ENCODE measurements at places on chromosomes 6 and 20.

DNA sequence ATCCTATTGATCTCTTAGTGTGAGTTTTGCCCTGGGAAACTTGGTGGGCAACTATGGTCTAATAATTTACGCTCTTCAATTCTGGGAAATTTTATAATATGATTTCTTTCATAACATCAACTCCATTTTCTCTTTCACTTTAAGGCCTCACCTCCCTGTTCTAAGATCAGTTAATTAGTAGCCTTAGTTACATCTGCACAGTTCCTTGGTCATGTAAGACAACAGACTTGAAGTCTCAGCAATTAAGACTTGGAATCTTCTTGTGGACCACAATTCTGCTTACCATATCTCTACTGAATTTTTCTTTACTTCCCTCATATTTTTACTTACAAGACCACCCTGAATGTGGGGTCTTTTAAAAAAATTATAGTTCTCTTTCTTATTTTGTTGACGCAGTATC, 8.7 kb downstream of the ENPP3 start:
- DNase-seq, result no peak
- no peak overlapping the region for H3K27ac ChIP-seq
- no peaks in the 10 kb centered on the region for H3K36me3 ChIP-seq
- no peaks in the 10 kb centered on the region for H3K4me1 ChIP-seq

DNA sequence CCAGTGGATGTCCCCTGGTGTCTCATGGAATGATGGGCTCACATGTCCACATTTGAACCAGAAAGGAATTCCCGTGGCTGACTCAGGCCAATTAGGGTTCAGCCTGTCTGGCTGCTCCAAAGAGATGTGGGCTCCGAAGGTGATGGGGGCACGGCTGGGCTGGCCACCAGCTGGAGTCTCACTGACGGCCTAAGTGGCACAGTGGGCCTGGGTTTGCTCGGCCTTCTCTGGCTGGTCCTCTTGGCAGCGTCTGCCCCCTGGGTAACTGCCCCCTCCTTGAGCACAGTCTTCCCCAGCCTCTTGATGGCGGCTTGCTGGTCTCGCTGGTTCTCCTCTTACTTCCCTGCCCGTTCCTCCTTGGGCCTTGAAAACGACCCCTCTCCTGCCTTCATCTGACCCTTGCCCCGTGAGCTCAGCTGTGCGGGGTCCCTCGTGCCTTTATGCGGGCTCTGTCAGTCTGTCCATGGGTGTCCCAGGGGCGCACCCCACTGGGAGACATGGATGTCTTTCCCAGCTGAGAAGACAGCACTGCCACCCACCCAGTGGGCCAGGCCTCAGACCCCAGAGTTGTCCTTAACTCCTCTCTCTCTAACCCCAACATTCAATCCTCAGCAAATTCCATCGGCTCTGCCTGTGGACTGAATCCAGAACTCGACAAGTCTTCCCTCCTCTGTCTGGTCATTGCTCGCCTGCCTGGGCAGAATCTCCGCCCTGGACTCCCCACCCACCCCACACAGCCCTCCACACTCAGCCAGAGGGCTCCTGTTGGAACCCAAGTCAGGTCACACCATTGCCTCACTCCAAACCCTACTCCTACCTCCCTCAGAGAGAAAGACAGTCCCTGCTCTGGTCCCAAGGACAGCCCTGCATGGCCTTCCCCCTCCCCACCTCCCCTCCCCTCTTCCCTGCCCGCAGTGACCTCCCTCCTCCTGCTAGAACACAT, 78.7 kb downstream of the CEBPB start:
- DNase-seq, result no peak
- peaks cover 32% of the 10 kb centered on the region for H3K4me1 ChIP-seq
- H3K36me3 ChIP-seq, result no peaks in the 10 kb centered on the region
- no peak overlapping the region for H3K27ac ChIP-seq
- no peak overlapping the region for H3K4me3 ChIP-seq

DNA sequence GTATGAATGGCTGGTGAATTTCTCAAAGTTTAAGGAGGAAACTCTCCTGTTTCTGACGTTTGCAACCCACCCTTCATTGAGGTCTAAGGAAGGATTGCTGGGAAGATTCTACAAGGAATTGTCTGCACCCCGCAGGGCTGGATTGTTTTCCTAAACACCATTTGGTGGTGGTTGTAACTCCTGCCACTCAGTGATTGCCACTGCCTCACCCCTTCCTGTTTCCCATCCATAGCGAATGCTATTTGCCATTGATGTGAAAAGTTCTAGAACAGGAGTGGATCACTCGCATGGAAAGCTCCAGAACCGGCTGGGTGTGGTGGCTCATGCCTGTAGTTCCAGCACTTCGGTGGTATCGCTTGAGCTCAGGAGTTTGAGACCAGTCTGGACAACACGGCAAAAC, 8.7 kb upstream of the DSP start:
- H3K27me3 ChIP-seq, result peaks cover 24% of the 10 kb centered on the region
- no peaks in the 10 kb centered on the region for H3K36me3 ChIP-seq
- peak overlapping the region; percentile 66 for H3K27ac ChIP-seq
- DNase-seq, result no peak
- peaks cover 46% of the 10 kb centered on the region for H3K4me1 ChIP-seq

DNA sequence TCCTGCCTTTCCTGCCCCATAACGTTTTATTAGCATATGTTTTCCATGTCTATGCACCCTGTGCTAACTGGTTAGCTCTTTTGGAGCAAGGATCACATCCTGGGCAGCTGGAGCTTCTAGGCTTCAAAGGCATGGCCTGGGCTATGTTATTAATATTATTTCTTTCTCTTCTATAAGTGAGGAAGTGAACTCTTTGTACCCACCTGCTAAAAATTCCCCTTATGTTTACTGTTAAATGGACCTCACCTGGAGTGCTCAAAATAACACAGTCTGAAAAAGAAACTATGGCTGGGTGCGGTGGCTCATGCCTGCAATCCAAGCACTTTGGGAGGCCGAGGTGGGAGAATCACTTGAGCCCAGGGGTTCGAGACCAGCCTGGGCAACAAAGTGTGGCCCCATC, 97.8 kb downstream of the TNFAIP3 start:
- H3K27me3 ChIP-seq, result no peaks in the 10 kb centered on the region
- no peak for DNase-seq
- no peak overlapping the region for H3K4me3 ChIP-seq
- no peaks in the 10 kb centered on the region for H3K36me3 ChIP-seq

DNA sequence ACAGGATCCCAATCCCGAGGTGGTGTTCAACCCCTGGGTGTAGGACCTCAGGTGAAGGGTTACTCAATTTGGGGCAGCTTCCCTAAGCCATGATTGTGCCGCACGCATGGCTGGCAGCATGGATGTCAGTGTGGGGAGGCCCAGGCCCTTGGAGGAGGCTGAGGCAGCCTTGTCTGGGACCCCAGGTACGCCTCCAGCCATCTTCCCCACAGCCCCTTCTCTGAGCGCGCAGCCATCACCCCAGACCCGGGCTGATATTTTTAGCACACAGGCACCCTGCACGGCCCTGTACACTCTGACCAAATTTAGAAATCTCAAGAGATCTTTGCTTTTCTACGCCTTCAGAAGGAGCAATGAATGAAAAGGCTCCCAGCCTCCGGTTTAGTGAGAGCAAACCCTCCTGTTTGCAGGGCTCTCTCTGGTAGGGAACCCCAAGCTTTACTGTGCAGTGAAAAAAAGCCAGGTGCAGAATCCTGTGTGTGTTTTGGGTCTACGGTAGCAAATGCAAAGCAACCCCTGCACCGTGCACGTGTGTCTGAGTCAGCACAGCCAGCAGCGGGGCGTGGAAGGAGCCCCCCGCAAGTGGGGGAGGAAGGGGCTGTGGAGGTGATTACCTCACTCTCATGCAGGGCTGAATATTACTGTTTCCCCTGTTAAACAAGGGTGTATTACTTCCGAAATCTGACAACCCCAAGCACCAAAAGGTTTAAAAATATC, 44.3 kb downstream of the CTCFL start:
- H3K27me3 ChIP-seq, result peaks cover 31% of the 10 kb centered on the region
- DNase-seq, result no peak
- peak overlapping the region; percentile 24 for H3K27ac ChIP-seq
- H3K4me3 ChIP-seq, result no peak overlapping the region
- H3K4me1 ChIP-seq, result peaks cover 5% of the 10 kb centered on the region
- no peaks in the 10 kb centered on the region for H3K36me3 ChIP-seq

All from esophagus squamous epithelium (tissue), 5 donors.